ENCODE measurements at places on chromosomes 4 and X. TPM values are rescaled to one million over a fixed set of nuclear protein-coding genes. Genes with fewer than 3 reads are reported as not detected.
A peak's percentile ranks its signal among the peaks of the same experiment; 100 is the strongest.

Gene HSFX2
- not detected for total RNA-seq

GRCh38 chr4:57077550-57078343, 32.4 kb downstream of the IGFBP7 start:
- peak; percentile 93 for DNase-seq

Gene NRK
- total RNA-seq = 18.3 TPM

Gene TEC
- total RNA-seq = 0.91 TPM

- DNase-seq = no peak
These were observed 324.1 kb upstream of the GALNT7 start for GRCh38 chr4:172844556-172844955.

DNA sequence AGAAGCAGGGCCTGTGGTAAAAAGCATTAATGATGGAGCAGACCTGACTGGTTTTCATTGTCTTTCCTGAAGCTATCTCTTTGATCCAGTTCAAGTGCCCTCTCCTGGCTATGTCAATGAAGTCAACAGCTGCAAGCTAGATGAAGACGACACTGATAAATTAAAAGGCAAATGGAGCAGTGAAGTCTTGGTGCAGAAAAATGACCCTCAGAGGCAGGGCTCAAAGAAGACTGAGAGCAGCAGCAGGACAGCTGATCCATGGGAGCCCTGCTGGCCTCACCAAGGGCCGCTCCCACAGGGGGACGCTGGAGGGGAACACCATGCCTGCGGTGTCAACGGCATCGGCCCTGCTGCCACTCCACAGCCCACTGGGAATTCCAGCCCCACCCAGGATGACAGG, 96.2 kb downstream of the RELL1 start:
- DNase-seq = no peak

DNA sequence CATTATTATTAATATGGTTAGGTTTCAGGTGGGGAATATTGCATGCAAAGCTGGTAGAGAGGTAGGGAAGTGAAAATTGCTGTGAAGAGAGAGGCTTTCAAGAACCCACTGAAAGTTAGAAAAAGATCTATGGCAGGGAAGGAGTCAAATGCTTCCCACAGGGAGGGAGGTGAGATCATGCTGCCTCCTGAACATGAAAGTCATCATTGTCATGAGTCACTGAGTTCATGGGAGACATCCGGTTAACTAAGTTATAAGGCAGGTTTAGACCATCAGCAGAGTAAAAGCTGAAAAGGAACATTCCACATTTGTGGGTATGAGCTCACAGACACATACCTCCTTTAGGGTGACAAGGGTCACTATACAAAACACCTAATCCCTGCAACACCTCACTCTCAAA, 16.2 kb downstream of the GATB start:
- peak; percentile 95 for DNase-seq

DNA sequence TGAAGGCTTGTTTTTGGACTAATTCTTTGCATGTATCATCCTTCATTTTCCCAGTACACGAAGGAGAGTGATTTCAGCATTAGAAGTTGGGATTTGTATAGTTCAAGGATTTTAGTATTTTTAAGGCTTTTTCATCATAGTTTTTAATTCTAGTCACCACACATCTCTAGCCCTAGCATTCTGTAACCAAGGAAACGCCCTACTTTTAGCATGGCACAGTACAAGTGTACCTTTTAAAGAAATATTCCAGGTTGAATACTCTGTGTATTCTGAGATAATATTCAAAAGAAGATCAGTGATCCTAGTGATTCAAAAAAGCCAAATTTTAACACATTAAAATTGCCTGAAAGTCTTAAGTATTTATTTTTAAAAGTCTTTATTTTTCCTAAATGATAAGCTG, 150.5 kb downstream of the RAP1GDS1 start:
- DNase-seq = no peak

Gene EGFL6
- not detected for total RNA-seq

- DNase-seq = no peak
These were observed 18.3 kb upstream of the IL21 start for GRCh38 chr4:122639181-122639580.

DNA sequence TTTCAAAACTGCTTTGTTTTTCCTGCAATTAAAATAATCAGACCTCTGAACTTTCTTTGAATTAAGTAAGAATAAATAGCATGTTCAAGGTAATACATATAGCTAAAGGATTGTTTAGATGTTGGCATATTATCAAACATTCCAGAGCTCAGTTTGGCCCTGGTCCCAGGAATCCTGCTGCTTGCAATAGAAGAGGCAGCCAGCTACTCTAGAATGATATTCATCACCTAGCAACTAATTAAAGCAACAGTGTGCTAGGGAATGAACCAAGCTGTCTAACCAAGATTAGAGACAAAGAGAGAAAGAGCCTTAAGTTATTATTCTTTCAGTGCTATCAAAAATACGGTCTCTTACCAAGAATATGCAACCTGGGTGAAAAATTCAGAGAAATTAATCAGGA, 460.9 kb downstream of the GABRG1 start:
- DNase-seq = peak; percentile 74

Gene RRAGB
- total RNA-seq = 13.0 TPM

DNA sequence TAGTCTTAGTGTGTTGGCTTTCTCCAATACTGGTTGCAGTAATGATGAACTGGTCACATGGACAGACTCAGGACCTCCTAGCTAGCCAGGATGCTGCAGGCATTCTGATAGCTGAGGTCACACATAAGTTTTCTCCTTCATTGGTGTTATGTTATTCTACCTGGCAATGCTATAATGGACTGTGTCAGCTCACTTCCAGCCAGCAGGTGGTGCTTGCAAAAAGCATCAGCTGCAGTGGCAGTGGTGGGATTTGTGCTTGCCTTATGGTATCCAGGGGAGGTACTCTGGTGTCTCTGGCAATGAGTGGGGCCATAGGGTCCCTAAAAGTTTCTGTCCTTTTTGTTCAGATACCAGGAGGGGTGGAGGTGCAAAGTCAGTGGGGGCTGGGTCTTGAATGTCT, 33.6 kb downstream of the ZNF330 start:
- no peak for DNase-seq

GRCh38 chrX:106611317-106611678, 480 bp upstream of the RADX start:
- DNase-seq = no peak

Gene HMX1
- total RNA-seq = not detected

- DNase-seq = no peak
These were observed 2.6 kb upstream of the ARAF start for GRCh38 chrX:47558436-47558835.

DNA sequence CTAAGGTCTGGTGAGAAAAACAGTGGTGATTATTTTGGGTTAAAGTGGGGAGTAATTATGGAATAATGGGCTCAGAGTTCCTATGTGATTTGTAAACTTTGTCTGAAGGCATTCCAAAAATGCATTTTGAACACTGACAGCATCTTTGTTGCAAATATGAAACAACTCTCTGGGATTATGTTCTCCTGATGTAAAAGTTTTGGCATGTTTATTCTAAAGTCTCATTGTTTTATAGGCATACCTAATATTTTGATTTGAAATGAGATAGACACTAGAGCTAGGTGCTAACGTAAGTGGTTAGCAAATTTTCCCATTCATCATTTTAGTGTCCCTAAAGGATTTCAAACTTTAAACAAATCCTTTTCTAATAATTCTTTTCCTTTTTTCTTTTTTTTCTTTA, 140.9 kb upstream of the ANXA3 start:
- no peak for DNase-seq
